ENCODE measurements at places on chromosomes 1 and 21.

DNA sequence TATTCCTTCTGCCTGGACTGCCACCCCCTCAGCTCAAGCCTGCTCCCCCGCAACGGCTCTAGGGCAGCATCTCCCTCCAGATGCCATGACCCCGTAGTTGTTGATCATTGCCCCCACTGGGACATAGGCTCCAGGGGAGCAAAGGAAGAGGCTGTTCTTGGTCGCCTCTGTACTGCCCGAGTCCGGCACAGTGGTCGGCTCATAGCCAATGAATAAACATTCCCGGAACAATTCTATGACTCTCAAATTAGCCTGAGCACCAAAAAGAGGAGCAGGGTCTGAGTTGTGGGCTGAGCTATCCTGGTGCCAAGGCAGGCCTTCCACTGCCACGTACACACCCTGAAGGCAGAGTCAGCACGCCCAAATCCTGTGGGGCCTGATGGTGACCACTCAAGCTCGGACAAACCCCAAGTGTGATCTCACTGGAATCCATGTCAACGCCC, 33.1 kb downstream of the CAPZB start:
- no peak for DNase-seq

DNA sequence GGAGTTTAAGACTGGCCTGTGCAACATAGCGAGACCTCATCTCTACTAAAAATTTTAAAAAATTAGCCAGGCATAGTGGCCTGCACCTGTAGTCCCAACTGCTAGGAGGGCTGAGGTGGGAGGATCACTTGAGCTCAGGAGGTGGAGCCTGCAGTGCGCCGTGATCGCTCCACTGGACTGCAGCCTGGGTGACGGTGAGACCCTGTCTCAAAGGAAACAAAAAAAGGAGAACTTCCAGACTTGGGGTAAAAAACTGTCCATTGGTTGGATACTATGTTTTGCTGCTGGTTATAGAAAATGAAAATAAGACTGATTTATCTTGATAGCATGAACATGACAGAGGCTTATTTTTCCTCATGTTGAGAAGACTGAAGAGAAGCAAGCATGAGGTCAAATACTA, 79.4 kb downstream of the WDR4 start:
- no peak for DNase-seq

- DNase-seq, result no peak
Observed at GRCh38 chr1:94983171-94983739, 56.3 kb upstream of the CNN3 start.

GRCh38 chr1:205118752-205119151, 3.0 kb downstream of the RBBP5 start:
- DNase-seq, result no peak

GRCh38 chr1:231011963-231012362, 28.1 kb downstream of the FAM89A start:
- no peak for DNase-seq

DNA sequence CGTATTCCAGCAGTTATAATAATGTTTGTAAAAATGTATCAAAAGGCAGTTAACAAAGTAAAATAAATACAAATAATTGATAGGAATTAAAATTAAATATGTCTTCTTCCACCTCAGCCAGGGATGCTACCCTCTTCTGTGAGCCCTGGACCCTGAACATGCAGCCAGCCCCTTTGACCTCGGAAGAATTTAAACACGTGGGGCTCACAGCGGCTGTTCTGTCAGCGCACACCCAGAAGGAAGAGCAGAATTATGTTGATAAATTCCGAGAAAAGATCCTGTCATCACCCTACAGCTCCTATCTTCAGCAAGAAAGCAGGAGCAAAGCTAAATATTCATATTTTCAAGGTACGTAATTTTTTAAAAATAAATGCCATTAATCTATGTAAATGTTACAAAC, 26.5 kb downstream of the UTS2 start:
- no peak for DNase-seq

GRCh38 chr1:229316166-229316565, 26.7 kb downstream of the CCSAP start:
- no peak for DNase-seq

DNA sequence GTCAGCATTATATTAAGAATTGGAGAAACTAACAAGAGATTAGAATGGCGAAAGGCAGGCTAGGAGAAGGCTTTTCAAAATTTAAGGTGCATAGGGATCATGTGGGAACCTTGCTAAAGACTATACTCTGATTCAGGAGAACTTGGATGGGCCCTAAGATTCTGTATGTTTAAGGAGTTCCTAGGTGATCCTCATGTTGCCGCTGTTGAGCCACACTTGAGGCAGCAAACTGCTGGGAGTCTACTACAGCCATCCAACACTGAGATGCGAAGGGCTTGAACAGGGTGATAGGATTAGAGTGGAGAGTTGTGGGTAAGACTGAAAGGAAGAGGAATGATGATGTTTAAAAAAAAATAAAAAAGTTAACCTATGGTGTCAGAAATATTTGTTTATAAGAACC, 1013.2 kb downstream of the MRPL39 start:
- DNase-seq, result no peak

DNA sequence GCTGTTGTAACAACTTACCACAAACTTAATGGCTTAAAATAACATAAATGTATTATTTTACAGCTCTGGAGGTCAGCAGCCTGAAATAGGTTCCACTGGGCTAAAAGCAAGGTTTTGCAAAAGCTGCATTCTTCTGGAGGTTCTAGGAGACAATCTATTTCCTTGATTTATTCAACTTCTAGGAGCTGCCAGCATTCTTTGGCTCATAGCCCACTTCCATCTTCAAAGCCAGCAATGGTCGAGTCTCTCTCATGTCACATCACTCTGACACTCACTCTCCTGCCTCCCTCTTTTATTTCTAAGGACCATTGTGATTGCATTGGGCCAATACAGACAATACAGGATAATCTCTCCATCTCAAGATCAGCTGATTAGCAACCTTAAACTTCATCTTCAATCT, 15.1 kb upstream of the FOXJ3 start:
- no peak for DNase-seq

DNA sequence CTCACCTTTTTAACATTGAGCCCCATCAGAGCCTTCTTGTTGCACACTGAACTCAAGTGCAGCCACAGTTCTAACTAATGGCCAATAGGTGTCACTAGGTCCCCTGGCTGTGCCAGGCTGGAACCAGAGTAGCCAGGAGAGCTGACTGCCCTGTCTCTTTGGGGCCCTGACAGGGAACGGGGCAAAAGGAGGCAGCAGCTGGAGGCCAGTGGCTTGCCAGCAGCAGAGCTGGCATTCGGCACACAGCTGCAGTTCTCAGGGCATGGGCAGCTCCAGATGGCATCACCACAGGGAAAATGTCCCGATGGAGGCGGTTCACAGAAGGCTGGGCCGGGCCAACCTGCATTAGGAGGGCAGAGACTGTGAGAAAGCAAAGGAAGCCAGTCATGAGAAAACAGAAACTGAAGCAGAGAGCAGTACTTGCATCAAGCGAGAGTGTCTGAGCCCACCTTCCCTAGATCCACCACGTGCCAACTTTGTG, 188.6 kb downstream of the FCRL5 start:
- no peak for DNase-seq

DNA sequence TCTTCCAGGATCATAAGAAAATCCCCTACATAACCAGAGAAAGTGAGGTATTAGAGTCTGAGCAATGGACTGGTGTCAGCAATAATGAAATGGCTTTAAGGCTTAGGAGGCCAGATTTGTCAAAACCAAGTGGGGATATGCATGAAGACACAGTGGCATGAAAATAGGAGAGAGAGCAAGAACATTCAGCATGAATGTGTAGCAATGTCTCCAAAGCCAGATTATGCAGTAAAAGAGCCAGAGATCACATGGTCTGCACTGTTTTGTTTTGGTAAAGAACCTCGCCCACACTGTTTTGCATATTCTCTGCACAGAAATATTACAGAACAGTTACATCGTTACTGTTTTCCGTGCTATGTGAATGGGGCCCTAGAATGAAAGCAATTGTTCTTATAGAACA, 589.4 kb downstream of the PLPP3 start:
- DNase-seq, result no peak

- DNase-seq, result no peak
Observed at GRCh38 chr1:207858806-207859205, 52.1 kb downstream of the CD34 start.

DNA sequence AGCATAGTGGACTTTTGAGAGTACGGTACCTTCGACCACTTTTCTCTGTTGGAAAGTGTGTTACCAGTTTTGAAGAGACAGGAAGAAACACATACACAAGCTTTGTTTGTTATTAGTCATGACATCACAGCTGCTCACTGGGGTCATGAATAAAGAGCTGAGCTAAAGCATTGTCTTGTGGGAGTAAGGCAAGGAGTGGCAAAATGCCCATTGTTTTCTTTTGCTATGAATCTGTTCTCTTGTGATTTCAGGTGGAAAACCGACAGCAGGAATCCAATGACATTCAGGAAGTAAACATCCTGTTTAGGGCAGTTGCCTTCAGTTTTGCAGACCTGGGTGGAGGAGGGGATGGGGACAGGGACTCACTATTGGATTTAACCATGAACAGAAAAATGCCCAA, 66.2 kb downstream of the RGL1 start:
- no peak for DNase-seq

DNA sequence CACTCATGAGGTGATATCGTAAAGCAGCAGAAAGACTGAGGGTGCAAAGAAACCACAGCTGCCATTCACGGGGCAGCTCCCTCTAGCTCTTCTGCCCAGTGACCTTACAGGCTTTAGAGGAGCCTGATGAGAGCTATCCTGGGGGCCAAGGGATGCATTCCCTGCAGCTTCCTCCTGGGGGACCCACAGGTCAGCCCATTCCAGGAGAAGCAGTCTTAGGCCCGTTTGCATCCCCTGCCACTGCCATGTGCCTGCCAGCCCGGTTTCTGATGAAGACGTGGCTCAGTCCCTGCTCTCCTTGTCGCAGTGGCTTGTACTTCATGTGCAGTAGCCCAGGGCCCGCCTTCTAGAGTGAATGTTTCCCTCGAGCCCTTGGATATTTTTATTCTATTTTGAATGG, 22.8 kb downstream of the ATP5PO start:
- DNase-seq, result no peak

DNA sequence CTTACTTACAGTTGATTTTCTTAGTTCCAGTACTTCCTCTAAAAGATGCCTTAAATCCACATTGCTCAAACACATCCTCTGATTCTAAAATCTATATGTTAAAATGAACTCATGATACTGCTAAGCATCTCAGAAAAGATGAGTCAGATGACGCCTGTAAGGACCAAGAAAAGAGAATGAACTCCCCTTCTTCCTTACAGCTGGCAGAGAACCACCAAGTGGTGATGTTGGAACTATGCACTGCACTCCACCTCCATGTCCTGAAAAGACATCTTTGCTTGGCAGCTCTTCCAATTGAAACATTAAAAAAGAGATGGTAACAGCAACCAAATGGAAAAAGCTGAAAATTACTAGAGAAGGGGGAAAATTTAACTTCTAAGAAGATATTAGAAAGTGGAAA, 648.8 kb downstream of the PTPRC start:
- no peak for DNase-seq

- no peak for DNase-seq
Observed at GRCh38 chr1:187862506-187862905, 1033.8 kb downstream of the PLA2G4A start.

- DNase-seq, result no peak
Observed at GRCh38 chr1:160046494-160047110, 14.8 kb upstream of the PIGM start.

- no peak for DNase-seq
Observed at GRCh38 chr1:25034736-25035522, 104.9 kb upstream of the RUNX3 start.

- no peak for DNase-seq
Observed at GRCh38 chr21:42654179-42654912, 925 bp downstream of the PDE9A start.

DNA sequence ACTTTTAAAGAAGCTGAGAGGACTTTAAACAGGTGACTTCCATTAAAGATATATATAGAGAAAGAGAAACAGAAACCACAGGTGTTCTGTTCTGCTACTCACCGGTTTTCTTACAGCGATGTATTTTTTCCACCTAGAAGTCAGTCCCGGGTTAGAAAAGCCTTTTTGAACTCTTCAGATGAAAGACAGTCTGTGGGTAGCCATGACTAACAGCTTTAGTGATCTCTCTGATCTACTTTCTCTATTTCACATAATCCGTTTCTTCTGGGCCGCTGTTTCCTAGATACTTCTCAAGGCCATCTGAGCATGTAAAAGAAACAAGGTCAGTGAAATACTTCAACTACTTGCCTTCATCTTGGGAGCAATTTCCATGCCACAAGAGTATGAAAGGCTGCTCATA, 25.1 kb downstream of the WDR64 start:
- no peak for DNase-seq

DNA sequence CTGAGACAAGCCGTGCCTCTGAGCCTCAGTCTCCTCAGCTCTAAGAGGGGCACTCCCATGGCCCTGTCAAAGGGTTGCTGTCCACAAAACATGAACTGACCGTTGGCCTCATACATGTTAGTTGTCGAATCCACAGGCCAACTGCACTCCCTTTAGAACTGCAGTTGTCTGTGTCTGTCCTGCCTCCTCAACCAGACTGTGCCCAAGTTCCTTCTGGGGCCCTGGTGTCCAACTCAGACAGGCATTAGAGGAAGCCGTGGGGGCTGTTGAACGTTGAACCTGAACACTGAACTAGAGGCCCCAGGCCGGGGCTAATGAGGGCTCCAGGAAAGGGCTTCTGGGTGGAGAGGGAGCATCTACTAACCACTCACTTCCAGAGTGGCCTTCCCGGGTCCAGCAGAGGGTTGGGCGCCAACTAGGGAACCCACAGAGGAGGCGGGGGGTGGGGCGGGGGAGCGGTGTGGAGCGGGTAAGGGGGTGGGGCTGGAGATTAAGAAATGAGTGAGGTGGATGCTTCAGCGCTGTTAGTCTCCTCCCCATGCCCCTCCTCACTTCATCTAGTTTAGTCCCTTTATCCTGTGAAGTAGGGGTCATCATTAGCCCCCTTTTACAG, at the start of gene RAB42:
RAB42 (plus strand) TSS at position 558 of the 613 bp plus-strand sequence. CDS start 247 bp downstream, outside the sequence.
- no peak for DNase-seq

- peak; percentile 13 for DNase-seq
Observed at GRCh38 chr21:31509194-31510017, 150.1 kb upstream of the SOD1 start.

DNA sequence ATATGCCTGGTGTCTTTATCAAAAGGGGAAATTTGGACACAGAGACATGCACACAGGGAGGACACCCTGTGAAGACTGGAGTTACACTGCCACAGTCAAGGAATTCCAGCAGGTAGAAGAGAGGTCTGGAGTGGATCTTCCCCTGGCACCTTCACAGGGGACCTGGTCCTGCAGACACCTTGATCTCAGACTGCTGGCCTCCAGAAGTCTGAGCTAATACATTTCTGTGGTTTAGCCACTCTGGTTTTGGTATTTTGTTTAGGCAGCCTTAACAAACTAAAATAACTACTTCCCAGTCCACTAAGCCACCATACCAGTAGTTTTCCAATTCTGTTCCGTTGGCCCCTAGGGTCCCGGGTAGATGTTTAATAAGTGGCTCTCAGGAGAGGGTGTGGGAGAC, 164.7 kb downstream of the SETD4 start:
- DNase-seq, result no peak

GRCh38 chr1:243494741-243495431, 239.0 kb downstream of the SDCCAG8 start:
- DNase-seq, result no peak

DNA sequence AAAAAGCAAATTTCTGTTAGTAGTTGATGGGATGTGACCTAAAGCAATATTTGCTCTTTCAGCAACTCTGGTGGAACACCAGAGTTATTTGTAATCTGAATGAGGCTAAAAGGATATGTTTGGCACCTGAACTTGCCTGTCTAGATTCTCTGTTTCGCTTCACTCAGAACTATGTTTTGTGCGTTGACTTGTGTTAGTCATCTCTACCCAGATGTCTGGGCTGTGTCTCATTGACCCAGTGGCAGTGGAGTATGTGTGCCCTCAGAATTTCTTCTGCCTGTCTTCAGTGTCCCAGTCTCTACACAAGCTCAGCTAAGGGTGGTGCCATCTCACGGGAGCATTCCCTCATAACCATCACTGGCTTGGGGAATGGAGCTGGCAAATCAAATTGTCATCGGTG, 13.9 kb downstream of the KCNK1 start:
- no peak for DNase-seq
